ENCODE measurements at places on chromosomes 6 and 20.
A peak's percentile ranks its signal among the peaks of the same experiment; 100 is the strongest.

DNA sequence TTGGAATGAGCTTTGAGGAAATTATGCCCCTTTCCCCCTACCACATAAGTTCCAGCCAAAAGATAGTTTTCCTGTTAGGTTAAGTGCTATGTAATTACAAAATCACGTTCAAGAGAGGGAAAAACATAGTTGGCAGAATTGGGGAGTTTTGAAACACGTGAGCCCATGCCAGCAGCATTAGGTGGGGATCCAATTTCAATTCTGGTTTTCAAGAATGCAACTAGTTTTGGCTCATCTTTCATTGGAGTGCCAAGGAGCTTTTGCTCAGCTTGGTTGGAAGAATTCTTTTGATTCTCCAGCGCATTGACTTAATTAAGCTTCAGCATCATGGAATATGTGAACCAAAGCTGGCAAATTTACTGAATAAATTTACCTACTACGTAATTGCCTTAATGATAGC, 95.9 kb downstream of the SAMD5 start:
- DNase-seq: no peak

GRCh38 chr6:136846046-136846445, 23.7 kb downstream of the PEX7 start:
- peak; percentile 34 for DNase-seq

DNA sequence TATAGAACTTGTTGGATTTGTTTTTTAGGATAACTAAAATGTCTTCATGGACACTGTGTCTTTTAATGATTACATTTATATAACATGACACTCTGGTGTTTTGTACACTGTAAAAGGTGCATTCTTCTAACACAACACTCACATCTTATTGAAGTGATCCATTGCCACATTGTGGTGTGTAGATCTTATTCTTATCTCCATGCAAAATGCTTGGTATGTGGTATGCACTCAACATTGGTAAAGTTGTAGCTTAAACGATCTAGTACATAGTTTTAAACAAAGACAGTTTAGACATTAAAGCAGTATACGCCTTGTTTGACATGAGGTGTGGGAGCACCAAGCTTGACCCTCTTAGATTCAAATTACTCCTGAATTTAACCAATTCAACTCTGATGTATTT, 84.7 kb downstream of the SASH1 start:
- no peak for DNase-seq

DNA sequence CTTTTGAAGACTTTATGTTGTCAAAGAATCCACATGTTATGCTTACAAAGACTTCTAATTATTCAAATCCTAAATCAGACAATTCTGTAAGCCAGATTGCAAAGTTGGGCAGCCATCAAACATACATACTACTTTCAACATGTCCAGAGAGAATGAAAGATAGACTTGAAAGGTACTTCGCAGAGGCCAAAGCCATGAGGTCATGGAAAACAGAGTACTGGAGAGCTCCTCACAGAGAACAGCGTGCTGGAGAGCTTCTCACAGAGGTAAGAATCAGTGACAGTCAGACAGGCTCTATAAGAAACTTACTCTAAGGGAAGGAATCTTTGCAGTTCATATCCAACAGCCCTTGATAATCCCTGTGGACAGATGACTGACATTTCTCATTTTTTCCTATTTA, 400.2 kb downstream of the GJA1 start:
- no peak for DNase-seq

DNA sequence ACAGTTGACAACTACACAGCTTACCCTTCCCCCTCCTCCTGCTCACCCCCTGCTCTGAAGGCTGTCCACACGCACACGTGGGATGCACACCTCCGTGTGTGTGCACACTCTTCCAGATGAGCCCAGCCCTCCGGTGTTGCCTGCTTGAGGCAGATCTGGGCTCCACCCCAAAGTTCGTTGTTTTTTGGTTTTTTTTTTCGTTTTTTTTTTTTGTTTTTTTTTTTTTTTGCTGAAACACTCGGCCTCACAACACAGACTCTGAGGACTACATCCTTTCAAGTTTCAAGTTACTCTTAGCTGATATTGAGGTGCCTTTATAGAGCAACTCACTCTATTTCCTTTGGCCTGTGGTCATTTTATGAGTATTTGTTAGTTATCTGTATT, 88.2 kb downstream of the RREB1 start:
- DNase-seq: no peak

DNA sequence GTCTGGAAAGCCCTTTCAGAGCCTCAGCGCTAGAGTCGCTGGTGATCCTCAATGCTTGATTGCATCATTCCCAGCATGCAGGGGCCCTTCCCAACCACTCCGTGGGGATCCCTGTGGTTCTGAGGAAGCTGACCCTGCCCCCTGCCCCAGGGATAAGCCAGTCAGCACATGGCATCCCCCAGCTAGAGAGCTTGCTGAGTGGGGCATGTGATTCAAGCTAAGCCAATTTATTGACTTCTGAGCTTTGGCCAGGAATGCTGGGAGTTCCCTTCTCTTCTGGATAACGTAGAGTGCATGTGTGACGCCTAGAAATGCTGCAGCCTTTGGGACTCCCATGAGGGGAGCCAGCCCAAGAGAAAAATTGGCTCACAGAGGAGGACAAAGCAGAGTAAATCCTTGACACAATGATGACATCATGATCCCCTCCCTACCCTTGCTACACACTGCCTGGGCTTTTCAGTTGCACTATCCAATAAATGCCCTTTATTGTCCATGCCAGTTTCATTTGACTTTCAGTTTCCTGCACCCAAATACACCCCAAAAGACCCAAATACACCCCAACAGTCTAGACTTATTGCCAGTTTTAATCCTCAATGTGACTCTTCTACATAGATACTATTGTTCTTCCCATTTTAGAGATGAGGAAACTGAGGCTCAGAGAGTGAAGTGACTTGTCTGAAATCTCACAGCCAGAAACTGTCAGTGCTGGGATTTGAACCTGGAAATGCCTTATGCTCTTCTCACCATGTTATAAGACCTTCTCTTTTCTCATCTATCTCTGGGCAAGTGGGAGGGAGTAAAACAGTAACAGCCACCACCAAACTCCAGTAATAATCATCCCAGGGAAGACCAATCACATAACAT, 34.3 kb downstream of the KCNB1 start:
- DNase-seq: no peak

GRCh38 chr20:533526-533925, 10.1 kb downstream of the CSNK2A1 start:
- DNase-seq: no peak

- DNase-seq: no peak
Measured at GRCh38 chr6:41626917-41627316, 11.4 kb upstream of the MDFI start.

Measured in CD14-positive monocyte (primary cell).